ENCODE measurements at places on chromosomes 6 and 20.

GRCh38 chr6:167397712-167398111 lies 72.8 kb downstream of the TTLL2 start:
- H3K36me3 ChIP-seq = no peaks in the 10 kb centered on the region
- no peak overlapping the region for H3K27ac ChIP-seq
- DNase-seq = no peak
- peaks cover 15% of the 10 kb centered on the region for H3K27me3 ChIP-seq

GRCh38 chr20:45189067-45189609 lies 14.4 kb downstream of the PI3 start:
- H3K4me3 ChIP-seq = no peak overlapping the region
- H3K4me1 ChIP-seq = no peaks in the 10 kb centered on the region
- DNase-seq = no peak
- H3K27me3 ChIP-seq = peaks cover 16% of the 10 kb centered on the region

- H3K4me1 ChIP-seq = no peaks in the 10 kb centered on the region
- H3K27ac ChIP-seq = no peak overlapping the region
- no peaks in the 10 kb centered on the region for H3K36me3 ChIP-seq
- H3K27me3 ChIP-seq = no peaks in the 10 kb centered on the region
- no peak for DNase-seq
Measured at GRCh38 chr6:67766057-67766456, 869.0 kb upstream of the ADGRB3 start.

GRCh38 chr6:41687501-41688175 lies 47.8 kb downstream of the TFEB start:
- H3K36me3 ChIP-seq = peaks cover 37% of the 10 kb centered on the region

DNA sequence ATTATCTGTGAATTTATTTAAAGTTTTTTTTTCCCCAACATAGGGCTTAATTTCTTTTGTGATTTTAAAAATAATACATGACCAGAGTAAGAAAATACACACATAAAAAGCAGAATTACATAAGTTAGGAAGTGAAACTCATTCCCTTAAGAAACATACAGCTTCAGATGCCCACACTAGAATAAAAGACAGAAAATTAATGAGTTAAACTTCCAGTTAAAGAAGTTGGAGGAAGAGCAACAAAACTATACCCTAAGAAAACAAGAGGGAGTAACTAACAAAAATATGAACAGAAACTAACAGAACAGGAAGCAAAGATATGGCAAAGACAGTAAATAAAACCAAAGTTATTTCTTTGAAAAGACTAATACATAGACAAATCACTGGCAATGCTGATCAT lies 107.6 kb upstream of the CEP85L start:
- no peaks in the 10 kb centered on the region for H3K27me3 ChIP-seq
- H3K36me3 ChIP-seq = no peaks in the 10 kb centered on the region
- no peak for DNase-seq
- H3K27ac ChIP-seq = peak overlapping the region; percentile 51
- H3K4me3 ChIP-seq = no peak overlapping the region
- H3K4me1 ChIP-seq = peaks cover 38% of the 10 kb centered on the region
